ENCODE measurements at places on chromosomes 7 and 10. TPM values are rescaled to one million over a fixed set of nuclear protein-coding genes. Genes with fewer than 3 reads are reported as not detected.

DNA sequence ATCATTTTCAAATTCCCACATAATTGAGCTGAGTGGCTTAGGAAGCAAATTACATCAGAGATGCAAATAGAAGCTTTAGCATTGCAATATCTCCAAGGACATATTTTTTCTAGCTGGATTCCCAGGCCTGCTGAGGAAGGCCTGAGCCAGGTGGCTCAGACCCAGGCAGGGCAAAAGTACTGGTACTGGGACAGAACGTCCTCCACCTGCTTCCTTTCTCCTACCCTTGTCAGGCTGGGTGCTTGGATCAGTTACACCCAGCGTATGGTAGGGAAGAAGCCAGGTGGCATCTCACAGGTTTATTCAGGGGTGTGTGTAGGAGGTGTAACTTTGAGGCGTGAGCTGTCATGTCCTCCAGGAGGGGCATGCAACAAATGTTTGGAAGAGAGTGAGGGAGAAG is 3.0 kb upstream of the PANK1 start:
- DNase-seq, result no peak

DNA sequence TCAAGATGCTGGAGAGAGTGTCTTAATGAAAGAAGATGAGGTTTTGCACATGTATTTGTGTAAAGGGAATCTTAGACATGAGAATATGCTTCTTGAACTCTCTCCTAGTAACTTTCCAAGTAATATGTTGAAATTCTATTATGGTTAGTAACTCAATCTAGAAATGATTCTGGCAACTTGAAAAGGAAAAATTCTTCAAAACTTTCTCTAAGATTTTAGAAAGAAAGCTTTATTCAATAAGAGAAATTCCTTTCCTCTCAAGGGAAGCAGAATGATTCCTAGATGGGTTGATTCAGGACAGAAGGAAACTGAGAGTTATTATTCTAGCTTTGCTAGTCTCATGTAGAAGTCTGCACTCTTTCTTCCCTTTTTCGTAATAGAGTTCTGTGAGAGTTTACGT is 364.3 kb upstream of the PLXDC2 start:
- DNase-seq, result no peak

Gene GNGT1
- total RNA-seq, result not detected

Gene SEMA3E
- not detected for total RNA-seq

GRCh38 chr7:17937506-17938120 is 2.7 kb downstream of the SNX13 start:
- DNase-seq, result no peak

DNA sequence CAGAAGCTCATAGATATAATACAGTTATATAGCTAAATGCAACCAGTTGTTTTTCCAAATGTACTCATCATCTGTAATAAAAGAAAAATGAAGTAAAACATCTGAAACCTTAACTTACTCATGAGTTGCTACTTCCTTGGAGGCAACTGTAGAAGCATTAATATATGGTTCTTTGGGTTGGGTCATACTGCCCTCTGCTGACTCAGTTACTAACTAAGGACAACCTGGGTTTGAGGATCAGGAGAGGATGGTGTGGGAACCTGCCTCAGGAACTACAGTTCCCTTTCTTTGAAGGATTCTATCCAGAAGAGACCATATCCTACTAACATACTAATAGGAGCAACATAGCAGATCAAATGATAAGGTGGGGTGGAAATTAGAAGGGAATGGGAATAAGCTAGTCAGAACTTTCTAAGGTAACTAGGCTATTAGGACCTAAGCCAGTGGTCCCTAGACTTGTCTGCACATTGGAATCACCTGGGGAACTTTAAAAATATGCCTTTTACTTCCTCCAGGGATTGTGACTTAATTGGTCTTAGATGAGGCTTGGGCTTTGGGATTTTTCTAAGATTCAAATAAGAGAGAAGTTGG is 20.7 kb downstream of the COX15 start:
- DNase-seq, result peak; percentile 10

DNA sequence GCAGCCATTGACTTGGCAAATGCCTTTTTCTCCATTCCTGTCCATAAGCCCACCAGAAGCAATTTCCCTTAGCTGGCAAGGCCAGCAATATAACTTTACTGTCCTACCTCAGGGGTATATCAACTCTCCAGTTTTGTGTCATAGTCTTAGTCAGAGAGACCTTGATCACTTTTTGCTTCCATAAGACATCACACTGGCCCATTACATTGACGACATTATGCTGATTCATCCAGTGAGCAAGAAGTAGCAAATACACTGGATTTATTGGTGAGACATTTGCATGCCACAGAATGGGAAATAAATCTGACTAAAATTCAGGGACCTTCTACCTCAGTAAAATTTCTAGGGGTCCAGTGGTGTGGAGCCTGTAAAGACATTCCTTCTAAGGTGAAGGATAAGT is 649.7 kb upstream of the ANKRD30A start:
- DNase-seq, result no peak
